M059J (cell line): ENCODE measurements at places on chromosomes 6 and 20.

DNA sequence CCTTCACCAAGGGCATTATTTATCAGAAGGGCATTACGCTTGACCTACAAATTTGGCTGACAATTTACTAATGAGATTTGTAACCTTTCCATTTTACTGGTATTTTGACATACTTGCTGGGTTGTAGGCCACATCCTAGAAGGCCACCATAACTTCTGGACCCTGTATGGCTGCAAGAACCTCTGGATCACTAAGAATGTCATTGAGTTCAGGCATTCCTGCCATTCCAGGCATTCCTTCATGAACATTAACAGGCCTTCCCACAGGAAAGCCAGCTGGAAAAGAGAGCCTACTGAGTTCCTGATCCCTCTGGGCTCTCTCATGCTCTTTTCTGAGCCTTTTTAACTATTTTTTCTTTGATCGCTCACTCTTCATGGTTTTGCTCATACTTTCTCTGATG lies 28.4 kb upstream of the SLC35A1 start:
- no peak for DNase-seq

- no peak for DNase-seq
Measured at GRCh38 chr6:255751-256083, 36.6 kb upstream of the DUSP22 start.

GRCh38 chr6:139367810-139368351 lies 6.6 kb downstream of the CITED2 start:
- DNase-seq, result peak; percentile 34

GRCh38 chr6:100194535-100194934 lies 200.5 kb upstream of the MCHR2 start:
- DNase-seq, result no peak

DNA sequence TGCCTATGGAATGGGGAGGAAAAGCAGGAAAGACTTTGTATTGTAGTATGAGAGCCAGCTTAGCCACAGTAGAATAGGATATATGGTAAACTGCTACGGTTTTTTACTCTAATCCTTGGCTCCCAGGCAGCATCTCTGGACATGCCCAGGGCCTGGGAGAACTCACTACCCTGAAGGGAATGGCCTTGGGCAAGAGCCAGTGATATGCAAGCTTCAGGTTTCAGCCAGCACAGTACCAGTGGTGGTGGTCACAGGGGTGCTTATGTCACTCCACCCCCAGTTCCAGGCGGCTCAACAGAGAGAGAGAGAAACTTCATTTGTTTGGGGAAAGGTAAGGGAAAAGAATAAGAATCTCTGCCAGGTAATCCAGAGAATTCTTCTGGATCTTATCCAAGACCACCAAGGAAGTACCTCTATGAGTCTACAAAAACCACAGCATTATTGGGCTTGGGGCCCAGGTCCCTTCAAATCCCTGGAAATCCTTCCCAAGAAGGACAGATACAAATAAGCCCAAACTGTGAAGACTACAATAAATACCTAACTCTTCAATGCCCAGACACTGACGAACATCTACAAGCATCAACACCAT lies 121.2 kb downstream of the THBS2 start:
- DNase-seq, result peak; percentile 68

- peak; percentile 59 for DNase-seq
Measured at GRCh38 chr6:106334646-106335448, 9.3 kb upstream of the ATG5 start.
